MM.1S (cell line): ENCODE measurements at places on chromosomes 1 and 21.
A peak's percentile ranks its signal among the peaks of the same experiment; 100 is the strongest.

GRCh38 chr1:192530254-192530653 lies 45.3 kb upstream of the RGS1 start:
- DNase-seq: peak; percentile 92

- no peak for DNase-seq
Measured at GRCh38 chr21:15617964-15618363, 111.8 kb upstream of the USP25 start.

GRCh38 chr1:155729031-155729898 lies 40.4 kb downstream of the DAP3 start:
- DNase-seq: peak; percentile 66

- DNase-seq: peak; percentile 11
Measured at GRCh38 chr1:31765041-31765467, 914 bp upstream of the ADGRB2 start.

DNA sequence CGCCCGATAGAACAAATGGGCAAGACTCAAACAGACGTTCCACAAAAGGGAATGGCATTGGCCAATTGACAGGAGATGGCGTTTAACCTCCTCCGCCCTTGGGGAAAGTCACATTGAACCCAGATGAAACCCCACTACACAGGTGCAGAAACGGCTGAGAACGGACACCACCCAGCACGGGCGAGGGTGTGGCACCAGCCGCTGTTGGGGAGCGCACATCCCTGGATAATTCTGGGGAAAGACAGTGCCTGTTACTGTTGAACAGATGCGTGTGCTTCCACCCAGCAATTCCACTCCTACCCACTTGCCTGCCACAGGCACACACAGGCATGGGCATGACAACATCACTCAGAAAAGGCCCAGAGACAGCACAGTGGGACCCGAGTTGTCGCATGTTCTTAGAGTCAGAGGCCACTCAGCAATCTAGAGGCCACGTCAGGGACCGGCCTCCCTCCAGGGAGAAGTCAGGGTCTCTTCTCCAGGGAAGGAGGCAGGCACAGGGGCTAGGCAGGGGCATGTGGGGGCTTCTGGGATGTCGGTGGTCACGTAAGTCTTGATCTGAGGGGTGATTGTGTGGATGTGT lies 15.2 kb downstream of the PRXL2B start:
- DNase-seq: no peak
